Right lung (tissue), 10 donors: ENCODE measurements at places on chromosomes 4 and X.

DNA sequence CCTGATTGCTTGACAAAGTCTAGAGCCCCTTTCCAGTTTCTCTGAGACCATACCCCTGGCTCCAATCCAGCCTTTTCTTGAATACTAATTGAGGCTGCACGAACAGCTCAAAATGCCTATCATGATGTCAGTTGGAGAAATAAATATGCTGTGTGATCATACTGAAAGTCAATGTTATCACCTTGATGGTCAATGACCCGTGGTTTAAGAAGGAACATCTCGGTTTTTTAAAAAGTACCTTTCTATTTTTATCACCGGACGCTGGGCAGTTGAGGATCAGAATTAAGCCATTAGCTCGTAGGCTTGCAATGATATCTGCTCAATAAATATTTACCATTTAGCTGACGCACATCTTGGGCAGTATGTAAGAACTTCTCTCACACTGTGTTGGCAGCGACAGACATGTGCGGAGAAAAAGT is 852 bp upstream of the WDR44 start:
- peak; percentile 2 for DNase-seq

GRCh38 chr4:86530183-86530582 is 63.9 kb upstream of the PTPN13 start:
- DNase-seq, result no peak

DNA sequence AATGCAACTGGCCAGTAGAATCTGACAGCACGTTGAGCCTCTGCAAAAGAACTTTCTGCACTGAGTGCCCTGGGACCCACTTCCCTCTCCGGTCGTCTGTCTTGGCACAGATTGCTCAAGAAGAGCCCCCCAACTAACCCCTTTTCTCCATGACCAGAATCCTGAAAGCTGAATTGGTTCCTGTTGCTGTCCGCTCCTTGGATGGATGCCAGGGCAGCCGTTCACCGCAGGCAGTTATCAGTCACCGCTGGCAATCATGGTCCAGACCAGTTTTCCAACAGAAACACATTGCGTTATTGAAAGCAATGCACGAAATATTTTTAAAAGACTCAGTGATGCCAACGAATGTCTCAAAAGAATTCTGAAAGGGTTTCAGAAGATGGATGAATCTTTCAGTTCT is 733.7 kb upstream of the FRG1 start:
- DNase-seq, result no peak

DNA sequence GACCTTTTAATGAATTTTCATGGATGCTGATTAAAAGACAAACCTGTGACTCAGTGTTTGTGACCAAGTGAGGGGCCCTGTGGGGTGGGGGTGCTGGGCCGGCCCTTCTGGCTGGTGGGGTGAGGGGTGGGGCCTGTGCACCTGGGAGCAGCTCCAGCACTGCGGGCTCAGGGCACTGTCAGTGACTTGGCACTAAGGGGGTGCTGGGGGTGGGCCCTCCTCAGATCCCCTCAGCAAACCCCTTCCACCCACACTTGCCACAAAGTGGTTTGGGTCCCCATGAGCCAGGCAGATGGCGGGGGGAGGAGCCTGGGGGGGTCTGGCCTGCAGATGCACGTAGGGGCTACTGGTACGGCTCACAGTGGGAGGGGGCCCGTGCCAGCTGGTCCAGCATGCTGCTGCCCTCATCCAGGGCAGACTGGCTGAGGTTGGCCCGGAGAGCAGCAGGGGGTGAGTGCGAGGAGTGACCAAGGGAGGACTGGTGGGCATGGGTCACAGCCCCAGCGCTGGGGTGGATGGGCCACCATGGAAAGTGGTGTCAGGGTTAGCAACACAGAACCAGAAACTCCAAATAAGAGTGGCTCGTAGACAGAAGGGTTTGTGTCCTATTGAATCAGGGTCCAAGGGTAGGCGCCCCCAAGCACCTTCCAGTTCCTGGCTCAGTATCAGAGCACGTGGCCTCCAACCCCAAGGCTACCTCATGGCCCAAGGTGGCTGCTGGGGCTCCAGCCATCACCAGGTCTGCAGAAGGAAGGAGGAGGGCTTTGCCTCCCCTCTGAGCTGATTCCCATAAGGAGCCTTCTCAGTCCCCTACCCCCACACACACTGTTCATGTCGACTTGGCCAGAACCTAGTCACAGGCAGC is 10.1 kb downstream of the NKX1-1 start:
- DNase-seq, result no peak

DNA sequence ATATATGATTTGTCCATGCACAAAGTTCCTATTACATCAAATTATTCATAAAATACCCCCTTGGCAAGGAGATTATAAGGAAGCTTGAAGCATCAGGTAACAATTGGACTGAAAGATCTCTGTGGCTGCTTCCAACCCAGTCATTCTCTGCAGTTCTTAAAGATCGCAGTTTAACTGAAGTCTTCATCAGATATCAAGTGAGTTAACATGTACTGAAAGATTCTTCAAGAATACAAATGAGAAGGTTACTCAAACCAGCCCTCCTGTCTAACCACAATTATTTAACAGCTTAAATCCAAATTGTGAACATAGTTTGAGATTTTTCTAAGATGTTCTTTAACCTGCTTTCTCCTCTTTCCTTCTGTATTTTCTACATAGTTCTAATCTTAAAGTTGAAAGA is 56.1 kb downstream of the SLC10A7 start:
- DNase-seq, result no peak

GRCh38 chr4:107757864-107758476 is 37.9 kb upstream of the PAPSS1 start:
- no peak for DNase-seq

- DNase-seq, result no peak
Observed at GRCh38 chr4:169900241-169900845, 125.9 kb downstream of the MFAP3L start.

- DNase-seq, result no peak
Observed at GRCh38 chr4:70722199-70722791, 531 bp downstream of the RUFY3 start.

DNA sequence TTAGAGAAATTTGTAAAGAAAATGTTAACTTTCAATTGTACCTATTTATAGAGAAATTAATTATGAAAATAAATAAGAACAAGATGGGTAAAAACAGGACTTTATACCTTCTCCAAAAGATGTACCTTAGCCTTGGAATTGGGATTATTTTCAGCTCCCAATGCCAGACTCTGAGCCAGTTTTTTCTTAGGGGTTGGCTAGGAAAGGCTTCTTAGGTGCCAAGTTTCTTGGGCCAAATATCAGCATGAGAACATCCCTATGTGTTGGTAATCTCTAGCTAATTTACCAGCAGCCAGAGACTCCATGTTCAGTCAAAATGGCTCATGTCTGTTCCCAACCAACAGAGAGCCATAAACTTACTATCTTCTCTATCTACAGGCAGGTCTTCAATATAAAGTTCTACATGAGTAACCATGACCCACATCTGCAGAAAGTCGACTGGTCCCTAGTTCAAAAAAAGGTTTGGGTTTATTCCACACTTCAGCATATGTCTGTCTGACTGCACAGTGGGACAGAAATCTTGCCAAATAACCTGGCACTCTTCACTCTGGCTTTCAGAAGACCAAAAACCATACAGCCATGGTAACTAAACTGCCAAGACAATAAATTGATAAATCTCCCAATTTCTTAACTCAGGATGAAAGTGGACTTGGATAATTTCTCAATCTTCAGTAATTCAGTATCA is 380.5 kb upstream of the RASGEF1B start:
- DNase-seq, result no peak

GRCh38 chr4:108810087-108810486 is 47.2 kb upstream of the ETNPPL start:
- no peak for DNase-seq

- no peak for DNase-seq
Observed at GRCh38 chr4:120864969-120865368, 57.6 kb downstream of the PRDM5 start.

GRCh38 chr4:76718831-76719230 is 179.1 kb downstream of the SOWAHB start:
- DNase-seq, result no peak

DNA sequence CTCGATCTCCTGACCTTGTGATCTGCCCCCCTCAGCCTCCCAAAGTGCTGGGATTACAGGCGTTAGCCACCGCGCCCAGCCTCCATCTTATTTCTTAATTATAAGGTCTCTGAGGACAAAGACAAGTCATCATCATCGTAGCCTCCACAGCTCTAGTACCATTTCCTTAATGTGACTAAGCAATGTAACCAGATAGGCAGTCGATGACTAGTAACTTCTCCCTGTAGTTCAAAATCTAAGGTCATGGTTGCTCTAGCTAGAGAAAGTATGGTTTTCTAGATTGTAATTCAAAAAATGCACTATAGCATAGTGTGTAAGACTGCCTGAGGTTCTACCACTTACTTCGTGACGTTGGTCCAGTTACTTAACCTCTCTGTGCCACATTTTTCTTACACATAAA is 6.9 kb downstream of the SLC39A8 start:
- DNase-seq, result no peak

DNA sequence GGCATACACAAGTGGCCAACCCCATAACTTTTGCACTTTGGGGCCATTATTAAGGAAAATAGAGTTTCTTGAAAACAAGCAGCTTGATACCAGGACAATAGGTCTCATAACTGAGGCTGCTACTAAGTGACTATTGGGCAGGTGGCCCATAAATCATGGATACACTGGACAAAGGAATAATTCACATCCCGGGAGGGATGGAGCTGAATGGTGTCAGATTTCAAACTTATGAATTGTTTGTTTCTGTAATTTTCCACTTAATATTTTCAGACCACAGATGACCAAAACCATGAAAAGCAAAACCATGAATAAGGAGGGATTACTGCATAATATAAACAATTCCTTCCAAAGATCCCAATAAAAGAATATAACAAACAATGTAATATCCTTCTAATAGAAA is 114.4 kb downstream of the WDFY3 start:
- no peak for DNase-seq

DNA sequence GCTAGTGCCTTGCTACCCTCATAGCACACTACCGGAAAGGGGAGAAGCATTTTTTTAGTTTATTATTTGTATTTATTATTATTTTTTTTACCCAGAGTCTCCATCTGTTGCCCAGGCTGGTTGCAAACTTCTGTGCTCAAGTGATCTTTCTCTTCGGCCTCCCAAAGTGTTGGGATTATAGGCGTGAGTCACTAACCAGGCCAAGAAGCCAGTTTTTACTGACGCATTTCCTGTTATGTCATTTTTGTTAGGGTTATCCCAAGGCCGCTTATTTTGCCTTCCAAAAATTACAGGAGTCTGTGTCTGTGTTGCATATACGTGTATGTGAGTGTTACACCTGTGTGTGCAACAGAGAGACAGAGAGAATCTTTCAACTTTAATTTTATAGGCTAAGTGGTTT is 404.5 kb downstream of the GBA3 start:
- no peak for DNase-seq

DNA sequence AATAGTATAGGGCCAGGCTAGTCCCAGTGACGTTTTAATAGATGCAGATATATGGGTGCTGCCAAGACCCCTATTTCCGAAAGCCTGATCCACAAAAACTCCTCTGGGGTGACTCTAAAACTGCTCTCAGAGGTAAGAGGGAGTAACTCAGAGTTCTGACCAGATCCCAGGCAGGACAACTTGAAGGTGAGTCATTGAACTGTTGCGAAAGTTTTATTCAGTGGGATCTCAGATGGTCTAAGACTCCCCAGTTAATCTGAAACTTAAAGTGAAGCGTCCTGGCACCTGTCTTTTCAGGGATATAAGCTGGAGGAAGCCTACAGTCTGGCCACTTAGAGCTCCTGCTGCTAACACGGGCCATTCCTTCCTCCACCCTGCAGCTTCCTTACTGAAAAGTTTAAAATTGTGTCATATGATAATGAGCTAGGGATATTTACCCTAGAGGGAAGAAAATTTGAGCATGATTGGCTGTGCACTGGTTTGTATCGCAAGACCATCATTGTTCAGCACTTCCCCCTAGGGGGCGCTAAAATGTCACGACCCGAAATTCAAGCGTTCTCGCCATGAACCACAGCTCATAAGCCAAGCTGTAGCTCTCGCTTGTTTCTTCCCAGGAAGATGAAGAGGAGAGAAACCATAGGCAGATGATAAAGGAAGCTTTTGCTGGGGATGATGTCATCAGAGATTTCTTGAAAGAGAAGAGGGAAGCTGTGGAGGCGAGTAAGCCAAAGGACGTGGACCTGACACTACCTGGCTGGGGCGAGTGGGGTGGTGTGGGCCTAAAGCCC is 19.5 kb downstream of the UTP14A start:
- DNase-seq, result peak; percentile 45

DNA sequence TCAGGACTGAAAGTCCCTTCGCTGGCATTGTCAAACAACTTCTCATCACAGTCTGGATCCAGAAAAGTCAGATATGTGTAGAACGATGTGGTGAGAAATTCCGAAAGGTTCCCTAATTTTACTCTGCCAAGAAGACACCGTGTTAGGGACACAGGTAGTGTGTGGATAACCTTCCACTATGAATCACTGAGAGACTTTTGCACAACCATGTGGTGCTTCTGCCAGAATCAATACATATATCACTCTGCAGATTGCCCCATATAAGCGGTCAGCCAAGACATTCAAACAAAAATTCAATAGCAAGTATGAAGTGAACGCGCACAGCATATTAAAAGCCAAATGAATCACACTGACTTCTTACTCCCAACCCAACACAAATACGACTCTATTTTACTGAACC is 63.8 kb downstream of the PHKA2 start:
- DNase-seq, result no peak

GRCh38 chr4:20137176-20137575 is 114.5 kb upstream of the SLIT2 start:
- no peak for DNase-seq

- DNase-seq, result no peak
Observed at GRCh38 chrX:109578916-109579315, 42.3 kb downstream of the NXT2 start.

DNA sequence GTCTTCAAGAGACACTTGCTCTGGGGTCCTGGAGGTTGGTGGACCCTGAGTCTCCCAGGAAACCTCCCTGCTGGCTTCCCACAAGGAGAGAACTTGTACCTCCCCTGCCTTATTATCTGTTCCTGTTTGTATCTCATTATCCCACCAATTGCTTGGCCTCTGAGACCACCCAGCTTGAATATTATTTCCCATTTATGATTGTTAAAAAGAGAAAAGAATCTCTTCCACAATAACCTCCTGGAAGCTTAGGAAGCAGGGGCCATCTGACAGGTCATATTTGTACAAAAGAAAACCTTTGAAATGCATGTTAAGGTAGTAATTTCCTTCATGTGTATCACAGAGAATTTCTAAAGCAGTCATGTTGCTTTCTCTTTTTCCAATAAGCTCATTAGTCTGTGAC is 239.5 kb downstream of the FBXW7 start:
- no peak for DNase-seq

- no peak for DNase-seq
Observed at GRCh38 chr4:11843927-11844326, 415.2 kb upstream of the HS3ST1 start.

DNA sequence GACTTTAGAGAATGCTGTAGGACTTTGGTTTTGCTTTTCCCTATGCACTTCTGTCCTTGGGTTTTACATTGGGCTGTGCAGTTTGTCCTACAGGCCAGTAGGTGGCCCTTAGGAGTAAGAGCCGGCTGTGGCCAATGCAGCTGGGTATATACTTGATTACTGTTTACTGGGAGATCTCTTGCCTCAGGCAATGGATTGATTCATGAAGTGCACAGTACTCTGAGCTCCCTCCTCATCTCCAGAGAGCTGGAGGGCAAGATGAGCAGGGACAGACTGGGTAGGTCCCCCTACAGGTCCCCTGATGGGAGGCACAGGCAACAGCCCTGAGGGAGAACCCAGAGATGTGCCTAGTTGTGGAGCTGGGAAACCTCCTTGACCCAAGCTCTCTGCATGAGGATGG is 103.8 kb upstream of the QRFPR start:
- no peak for DNase-seq

GRCh38 chrX:17192106-17192505 is 182.9 kb upstream of the NHS start:
- no peak for DNase-seq
